NCI-H446 (cell line): ENCODE measurements at places on chromosomes 5 and 9.

DNA sequence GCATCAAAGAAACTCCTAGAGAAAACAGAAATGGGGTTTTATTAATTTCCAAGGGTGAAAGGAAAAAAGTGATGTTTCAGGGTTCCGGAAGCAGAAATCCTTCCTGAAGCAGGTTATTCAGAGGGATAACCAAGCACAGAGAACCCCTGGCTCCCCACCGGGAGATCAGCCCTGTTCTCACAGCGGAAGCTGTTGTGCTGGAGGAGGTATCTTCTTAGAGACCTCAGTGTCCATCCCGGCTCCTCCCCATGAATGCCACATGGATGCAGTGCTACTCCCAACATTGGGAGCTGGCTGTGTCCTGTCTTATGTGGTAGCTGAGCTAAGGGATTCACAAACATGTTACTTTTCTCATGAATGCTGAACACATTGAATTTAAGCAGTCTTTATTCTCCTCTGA is 80.9 kb upstream of the IRX2 start:
- no peak for DNase-seq

DNA sequence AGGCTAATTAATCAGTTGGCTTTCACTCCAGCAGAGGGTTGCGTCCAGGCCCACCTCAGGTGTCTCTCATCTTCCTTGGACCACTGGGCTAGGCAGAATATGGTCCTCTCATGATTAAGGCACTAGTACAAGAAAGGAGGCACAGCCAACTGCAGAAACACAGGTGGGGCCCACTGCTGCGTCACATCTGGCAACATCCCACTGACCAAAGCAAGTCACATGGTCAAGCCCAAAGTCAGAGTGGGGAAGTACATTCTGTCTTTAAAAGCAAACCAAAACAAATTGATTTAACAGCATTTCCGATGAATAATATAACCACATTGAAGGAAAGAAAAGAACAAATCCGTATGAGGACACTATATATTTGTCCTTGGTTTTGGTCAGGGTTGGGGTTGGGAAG is 28.0 kb upstream of the UBTD2 start:
- no peak for DNase-seq

DNA sequence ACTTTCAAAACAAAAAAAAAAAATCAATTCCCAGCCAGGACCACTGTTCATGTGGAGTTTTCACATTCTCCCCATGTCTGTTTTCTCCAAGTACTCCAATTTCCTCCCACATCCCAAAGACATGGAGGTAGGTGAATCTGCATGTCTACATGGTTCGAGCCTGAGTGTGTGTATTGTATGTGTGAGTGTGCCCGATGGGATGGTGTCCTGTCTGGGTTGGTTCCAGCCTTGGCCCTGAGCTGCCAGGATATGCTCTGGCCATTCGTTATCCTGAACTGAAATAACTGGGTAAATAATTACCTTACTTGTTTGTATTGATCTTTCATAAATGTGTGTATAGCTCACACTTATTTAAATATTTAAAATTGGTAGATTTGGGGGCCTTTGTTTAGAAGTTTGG is 452.3 kb upstream of the RORB start:
- DNase-seq = no peak

- DNase-seq = no peak
These were observed 70.3 kb downstream of the ENC1 start for GRCh38 chr5:74570250-74570649.

- no peak for DNase-seq
These were observed 388.6 kb upstream of the CDH6 start for GRCh38 chr5:30804739-30805505.
